Neural crest cell (in vitro differentiated cells): ENCODE measurements at places on chromosomes 3 and 15.

GRCh38 chr15:31158858-31159569, 57.5 kb upstream of the TRPM1 start:
- no peak for DNase-seq

DNA sequence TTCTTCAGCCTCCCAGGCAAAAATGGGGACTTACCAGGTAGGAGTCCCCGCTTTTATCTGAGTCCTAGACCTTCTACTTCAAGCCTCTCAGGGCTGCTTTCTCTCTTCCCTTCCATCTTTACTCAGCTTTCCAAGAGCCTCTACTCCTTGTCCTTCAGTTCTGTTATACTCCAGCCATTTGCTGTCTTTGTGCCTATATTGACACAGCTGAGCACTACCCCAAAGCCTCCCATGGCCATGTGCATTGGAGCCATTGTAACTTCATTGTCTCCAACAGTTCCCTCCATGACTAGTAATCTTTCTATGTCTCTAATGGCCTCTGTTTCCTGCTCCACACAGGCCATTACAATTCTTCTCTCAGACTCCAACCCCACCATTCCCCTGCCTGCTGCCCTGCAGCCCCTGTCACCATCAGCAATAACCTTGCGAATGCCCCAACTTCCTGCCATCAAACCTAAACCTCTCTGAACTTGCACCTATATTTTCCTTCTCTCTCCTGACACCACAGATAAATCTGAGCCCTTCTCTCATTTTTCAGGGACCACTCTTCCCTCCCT, 77.9 kb upstream of the ADPGK start:
- DNase-seq: no peak

GRCh38 chr15:76176487-76177085, 116.8 kb downstream of the TMEM266 start:
- no peak for DNase-seq

DNA sequence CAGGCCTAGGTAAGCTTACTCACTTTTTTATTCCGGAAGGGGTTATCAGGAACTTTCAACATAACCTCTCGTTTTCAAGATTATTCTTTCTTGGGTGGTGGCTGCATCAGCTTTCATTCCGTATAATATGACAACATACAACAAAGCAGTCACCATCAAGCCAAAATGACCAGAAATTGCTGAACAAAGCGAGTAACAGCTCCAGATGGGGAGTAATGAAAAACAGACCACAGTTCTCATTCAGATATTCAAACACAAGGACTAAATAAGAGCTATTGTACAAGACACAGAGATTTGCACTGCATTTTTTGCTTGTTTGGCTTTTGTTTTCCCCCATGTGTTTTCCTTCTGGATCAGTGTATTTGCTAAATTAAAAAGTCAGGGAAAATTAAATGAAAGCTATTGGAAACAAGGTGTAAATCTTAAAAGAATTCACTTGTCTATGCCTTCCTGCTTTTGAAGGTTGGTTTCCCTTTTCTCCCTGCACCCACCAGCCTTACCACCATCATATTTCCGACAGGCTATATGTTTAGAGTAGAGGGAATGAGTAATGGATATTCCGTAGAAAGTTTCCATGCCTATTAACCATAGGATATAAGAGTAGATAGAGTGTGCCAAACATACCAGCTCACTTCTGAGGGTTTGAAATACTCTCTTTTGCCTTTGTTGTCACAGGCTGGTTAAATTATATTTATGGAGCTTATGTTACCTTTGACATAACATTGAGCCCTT, 213.6 kb downstream of the RBMS3 start:
- DNase-seq: no peak

- DNase-seq: no peak
Measured at GRCh38 chr15:62781081-62781497, 261.5 kb upstream of the TPM1 start.

DNA sequence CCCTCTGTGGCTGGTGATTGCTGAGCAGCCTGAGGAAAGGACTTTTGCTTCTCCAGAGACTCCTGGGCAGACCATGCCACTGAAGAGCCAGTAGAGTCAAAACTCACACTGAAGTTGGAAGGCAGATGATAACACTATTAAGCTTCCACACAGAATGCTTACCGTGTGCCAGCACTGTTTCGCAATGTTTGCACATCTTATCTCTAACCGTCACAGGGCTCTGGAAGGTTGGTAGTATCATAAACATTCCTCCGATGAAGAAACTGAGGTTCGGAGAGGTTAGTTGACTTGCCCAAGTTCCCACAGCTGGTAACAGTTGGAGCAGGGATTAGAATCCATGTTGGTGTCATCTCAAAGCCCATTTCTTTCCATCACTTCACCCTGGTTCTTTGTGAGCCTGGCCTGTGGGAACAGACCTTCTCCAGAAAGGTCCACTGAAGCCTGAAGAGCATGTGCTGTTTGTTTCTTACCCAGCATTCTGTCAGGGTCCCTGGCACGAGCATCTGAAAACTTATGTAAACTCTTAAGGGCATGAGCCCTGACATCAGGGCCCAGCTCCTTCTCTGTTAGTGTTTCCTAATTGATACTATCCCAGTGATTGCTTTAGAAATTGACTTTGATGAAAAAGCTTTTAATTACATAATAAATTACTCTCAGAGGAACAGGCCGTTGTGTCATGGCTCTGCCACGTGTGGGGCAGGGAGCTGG, 77.0 kb upstream of the PRR23C start:
- no peak for DNase-seq

GRCh38 chr3:81581966-81582599, 179.4 kb downstream of the GBE1 start:
- DNase-seq: peak; percentile 33

DNA sequence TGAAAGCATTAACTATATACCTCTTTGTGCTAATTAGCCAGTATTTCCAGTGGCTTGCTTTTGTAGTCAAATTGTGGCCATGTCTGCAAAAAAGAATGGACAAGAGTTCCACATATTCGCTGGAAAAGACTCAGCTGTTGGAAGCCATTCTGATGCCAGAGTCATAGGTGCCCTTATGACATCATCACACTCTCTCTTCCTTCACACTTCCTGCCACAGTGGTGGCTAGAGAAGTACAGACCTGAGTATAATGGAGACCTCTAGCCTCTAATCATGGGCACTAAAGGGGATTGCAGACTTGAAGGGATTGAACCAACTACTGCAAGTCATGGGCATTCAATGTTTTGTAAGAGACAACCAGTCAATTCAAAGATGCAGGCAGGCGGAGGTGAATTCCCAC, 38.3 kb upstream of the IQCF6 start:
- no peak for DNase-seq

DNA sequence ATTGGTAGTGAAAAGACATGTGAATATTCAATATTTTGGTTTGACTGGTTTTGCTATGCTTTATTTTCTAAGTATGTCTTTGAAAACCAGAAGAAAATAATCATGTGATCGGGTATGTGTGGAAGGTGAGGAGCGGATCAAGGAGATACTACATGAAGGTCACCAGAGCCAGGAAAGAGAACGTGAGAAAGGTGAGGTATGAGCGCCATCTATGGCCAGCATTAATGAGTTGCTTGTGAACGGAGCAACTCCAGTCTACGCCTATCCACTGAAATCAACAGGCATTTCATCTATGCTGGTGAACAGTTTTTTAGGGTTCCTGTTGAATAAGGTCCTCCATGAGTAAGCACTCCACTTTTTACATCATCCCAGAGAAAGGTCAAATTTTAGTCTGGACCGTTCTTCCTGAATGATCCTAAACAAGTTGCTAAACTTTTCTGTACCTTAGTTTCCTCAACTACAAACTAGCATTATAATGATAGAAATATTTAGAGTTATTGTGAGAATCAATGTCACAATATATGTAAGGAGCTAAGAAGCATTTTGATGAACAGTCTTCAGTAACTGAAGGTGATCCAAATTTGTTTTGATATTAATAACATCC, 1435.2 kb upstream of the CADM2 start:
- peak; percentile 53 for DNase-seq

- DNase-seq: peak; percentile 45
Measured at GRCh38 chr3:184259878-184260723, 1.3 kb downstream of the CAMK2N2 start.

- DNase-seq: peak; percentile 13
Measured at GRCh38 chr3:63228677-63229076, 49.4 kb upstream of the SYNPR start.

GRCh38 chr15:22948056-22948455, 32.1 kb downstream of the CYFIP1 start:
- DNase-seq: no peak

DNA sequence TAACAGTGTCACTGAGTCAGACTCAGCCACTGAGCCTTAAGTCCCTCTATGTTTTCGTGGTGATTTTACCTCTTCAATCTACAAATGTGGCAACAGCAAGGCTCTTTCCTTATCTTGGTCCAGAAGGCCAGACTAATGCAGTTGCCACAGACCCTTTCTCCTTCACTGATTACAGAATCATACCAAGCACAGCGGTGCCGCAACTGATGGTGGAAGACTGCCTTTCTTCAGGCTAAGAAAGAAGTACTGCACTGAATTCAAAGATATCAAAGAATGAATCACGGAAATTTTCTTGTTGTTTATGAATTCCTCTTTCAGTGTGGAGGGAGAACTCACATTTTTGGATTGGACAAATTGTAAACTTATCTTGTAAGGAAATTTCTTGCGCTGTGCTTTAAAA, 18.6 kb downstream of the DCP1A start:
- no peak for DNase-seq

DNA sequence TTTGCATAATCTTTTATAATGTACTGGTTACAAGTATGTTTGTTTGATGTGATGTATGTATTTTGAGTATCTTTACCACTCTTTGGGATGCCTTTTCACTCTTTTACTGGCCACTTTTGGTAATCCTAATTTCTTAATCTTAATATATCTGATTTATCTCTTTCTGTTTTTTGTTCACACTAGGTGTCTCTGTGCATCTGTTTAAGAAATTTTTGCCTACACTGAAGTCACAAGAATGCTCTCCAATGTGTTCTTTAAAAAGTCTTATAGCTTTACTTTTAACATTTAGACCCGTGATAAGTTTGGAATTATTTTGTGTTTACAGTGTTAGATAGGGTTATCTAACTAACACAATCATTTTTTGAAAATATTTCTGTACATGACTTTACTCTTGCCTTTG, 659.1 kb downstream of the SI start:
- DNase-seq: no peak

DNA sequence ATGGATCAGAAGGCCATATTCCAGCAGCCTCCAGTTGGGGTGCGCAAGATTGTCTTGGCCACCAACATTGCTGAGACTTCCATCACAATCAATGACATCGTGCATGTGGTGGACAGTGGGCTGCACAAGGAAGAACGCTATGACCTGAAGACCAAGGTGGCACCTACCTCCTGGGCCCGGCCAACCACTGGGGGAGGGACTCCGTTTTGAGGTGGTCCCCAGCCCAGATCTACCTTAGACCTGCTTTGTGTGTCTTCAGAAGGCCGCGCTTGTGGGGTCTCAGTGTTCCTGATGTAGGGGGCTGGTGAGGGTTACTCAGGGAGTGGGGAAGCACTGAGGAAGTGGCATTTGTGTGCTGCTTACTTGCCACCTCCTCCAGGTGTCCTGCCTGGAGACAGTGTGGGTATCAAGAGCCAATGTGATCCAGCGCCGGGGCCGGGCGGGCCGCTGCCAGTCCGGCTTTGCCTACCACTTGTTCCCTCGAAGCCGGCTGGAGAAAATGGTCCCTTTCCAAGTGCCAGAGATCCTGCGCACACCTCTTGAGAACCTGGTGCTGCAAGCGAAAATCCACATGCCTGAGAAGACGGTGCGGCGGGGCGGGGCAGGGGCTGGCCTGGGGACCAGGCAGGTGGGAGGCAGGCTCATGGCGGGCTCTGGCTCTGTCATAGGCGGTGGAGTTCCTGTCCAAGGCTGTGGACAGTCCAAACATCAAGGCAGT, 45.0 kb downstream of the DHX30 start:
- no peak for DNase-seq

DNA sequence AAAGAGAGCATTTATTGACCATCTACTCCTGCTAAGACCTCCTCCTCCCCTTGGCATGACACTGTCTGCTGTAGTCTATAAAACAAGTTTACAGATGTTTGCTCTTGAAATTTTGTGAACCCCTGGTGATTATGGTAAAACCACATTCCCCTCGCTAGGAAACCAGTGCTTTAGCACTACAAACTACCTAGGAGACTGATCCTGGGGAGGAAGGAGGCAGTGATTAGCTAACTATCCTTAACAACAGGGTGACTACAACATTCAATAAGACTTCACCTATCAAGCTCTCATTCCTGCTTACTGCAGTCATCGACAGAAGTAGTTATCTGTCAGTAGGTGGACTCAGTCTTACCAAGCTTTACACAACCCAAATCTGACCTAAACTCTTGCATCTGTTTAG, 371.3 kb downstream of the TUSC7 start:
- DNase-seq: no peak

- DNase-seq: no peak
Measured at GRCh38 chr3:159245871-159246270, 444.0 kb downstream of the MFSD1 start.

DNA sequence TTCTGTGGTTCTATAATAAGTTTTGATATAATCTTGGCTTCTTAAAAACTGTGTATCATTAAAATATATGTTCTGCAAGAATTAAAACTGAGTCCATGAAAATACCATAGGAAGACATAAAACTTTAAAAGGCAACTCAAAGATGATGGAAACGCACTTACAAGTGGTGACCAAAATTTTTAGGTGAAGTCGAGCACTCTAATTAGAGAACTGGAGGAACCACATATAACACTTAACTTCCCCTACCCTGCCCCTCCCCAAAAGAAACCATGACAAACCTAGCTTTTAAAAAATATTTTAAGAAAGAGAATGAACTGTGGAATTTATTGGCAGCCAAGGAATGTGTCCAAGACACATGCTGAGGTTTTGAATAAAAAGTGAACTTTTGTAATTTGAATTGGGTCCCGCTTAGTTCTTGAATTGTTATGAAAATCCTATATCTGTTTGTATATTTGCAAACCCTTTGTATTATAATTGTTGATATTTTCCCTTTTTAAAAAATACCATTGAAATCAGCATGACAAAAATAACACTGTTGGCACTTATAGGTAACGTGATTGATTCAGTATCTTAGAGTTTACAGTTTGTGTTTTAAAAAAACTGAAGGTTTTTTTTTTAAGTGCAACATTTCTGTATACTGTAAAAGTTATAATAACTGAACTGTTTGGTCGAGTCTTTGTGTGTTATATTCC, 7.7 kb downstream of the NR2F2 start:
- no peak for DNase-seq

DNA sequence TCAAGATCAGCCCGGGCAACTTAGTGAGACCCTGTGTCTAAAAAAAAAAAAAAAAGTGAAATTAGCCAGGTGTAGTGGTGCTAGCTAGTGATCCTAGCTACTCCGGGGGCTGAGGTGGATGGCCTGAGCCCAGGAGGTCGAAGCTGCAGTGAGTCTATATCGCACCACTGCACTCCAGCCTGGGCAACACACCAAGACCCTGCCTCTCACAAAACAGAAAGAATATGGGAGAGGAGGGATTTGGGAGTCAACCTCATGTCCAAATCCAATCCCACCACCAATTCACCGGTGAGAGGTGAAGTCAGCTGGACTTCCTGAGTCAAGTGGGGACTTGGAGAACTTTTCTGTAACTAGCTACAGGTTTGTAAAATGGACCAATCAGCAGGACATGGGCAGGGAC, 80.5 kb upstream of the MFGE8 start:
- no peak for DNase-seq
